Left ventricle myocardium superior (tissue), 1 donor: ENCODE measurements at places on chromosomes 13 and 19.
A peak's percentile ranks its signal among the peaks of the same experiment; 100 is the strongest.

DNA sequence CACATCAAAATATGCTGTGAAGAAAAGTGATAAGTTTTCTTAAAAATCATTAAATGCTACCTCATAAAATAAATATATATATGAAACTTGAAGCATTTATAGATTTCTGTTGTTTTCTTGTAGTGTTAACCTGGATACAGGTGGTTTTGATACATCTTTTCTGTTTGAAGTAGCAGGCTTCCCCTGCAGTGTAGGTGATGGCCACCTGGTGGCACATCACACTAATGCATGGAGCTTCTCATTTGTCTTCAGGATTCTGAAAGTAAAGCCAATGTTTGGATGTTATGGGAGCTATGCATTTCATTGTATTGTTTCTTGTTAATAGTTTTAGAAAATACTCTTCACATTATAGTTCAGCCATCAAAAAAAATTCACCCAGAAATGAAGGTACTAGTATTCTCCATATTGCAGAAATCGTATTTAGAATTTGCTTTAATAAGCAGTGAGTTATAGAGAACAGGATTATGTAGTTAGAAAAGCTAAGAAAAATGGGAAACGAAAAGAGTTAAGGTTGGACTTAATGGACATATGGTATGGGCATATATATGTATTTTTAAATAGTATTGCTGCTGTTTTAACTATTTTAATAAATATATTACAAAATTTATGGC is 18.7 kb downstream of the GPR180 start:
- DNase-seq, result no peak

GRCh38 chr19:46216612-46217011 is 12.9 kb upstream of the IGFL1 start:
- no peak for DNase-seq

GRCh38 chr13:93227280-93227877 is 772 bp downstream of the GPC6 start:
- peak; percentile 26 for DNase-seq

DNA sequence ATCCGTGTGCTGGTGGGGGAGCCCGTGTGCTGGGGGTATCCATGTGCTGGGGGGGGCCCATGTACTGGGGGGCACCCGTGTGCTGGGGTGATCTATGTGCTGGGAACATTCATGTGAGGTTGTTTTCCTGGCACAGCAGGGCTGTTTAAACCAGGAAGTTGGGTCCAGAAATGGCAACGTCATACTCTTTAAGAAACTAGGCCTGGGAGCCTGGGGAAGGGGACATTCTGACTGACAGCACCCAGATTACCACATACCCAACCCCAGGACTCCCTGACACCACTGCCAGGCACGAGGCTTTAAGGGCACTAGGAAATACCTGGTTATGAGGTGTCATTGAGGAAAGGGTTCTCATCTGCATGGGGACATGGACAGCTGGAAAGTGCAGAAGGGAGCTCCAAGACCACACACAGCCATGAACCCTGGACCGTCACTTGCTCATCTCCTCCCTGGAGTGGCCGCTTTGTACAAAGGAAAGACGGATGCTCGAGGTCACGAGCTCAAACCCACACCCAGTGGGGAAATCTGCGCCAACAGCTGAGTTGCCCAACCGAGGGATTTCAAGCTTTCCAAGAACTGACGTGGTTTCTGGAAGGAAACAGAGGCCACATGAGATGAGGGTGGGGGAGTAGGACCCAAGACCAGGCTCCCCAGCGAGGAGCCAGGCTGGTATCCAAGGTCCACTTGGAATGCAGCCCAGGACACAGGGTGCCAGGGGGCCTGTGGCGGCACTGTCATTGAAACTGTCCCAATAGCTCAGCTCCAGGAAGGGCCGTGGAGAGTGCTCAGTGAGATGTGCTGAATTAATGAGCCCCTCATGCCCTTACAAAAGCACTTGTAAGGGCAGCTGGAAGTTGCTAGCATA is 40.9 kb downstream of the RAB20 start:
- peak; percentile 85 for DNase-seq
